ENCODE measurements at places on chromosomes 3 and 15.

DNA sequence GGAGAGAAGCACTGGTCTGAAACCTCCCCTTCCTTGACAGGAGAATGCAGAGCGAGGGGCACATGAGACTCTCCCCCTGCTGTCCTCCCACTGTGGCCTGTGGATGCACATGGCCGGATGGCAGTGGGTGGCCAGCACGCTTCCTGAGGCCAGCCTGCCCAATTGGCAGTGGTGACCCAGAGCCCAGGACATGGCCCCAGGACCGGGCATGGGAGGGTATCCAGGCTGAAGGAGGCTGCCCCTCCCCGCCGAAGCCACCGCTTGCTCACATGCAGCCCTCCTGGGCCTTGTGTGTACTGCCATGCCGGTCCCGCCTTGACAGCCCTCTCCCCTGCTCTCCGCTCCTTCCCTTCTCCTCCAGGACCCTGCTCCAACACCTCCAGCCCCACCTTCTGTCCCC is 100.9 kb downstream of the MEGF11 start:
- ATAC-seq, result no peak

- ATAC-seq, result no peak
These were observed 765.3 kb downstream of the TBL1XR1 start for GRCh38 chr3:176431991-176432390.

DNA sequence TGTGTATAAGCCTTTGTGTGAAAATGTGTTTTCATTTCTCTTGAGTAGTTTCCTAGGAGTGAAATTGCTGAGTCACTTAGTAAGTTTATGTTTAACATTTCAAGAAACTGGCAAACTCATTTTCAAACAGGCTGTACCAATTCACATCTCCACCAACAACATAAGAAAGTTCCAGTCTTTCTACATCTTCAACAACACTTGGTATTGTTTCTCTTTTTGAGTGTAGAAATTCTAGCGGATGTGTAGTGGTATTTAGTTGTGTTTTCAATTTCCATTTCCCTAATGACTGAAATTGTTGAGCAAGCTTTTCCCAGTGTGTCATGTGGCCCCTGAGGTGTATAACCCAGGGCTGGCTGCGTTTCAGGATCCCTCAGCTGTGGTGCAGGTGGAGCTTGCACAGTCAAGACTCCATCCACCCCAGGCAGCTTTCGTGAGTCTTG is 258.5 kb downstream of the PDCD6IP start:
- ATAC-seq, result peak; percentile 58

DNA sequence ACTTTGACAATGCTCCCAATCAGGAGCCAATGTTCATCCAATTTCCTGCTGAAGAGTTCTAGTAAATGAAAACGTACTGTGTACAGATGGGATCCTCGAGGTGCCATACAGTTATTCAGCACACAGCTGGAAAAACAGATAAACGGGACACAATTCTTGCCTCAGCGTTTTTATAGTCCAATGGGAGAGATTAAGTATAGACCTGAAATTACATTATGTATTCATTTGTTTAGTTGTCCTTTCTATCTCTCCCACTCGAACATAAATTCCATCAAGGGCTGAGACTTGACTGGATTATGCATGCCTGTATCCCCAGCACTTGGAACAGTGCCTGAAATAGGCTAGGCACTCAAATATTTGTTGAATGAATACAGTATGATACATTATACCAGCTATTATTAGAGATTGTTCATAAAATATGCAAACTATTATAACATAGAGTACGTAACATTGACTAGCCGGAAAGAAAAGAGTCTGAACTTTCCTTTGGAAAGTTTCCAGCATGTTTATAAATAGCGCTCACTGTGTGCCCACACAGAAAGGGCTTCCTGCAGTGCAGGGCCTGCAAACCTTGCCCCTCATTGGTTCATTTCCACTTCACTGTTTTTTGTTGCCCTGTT is 27.4 kb upstream of the SNTN start:
- ATAC-seq, result no peak

GRCh38 chr3:58724336-58724735 is 57.8 kb upstream of the FAM3D start:
- no peak for ATAC-seq

- ATAC-seq, result no peak
These were observed 90.6 kb downstream of the SOX14 start for GRCh38 chr3:137854533-137855261.

DNA sequence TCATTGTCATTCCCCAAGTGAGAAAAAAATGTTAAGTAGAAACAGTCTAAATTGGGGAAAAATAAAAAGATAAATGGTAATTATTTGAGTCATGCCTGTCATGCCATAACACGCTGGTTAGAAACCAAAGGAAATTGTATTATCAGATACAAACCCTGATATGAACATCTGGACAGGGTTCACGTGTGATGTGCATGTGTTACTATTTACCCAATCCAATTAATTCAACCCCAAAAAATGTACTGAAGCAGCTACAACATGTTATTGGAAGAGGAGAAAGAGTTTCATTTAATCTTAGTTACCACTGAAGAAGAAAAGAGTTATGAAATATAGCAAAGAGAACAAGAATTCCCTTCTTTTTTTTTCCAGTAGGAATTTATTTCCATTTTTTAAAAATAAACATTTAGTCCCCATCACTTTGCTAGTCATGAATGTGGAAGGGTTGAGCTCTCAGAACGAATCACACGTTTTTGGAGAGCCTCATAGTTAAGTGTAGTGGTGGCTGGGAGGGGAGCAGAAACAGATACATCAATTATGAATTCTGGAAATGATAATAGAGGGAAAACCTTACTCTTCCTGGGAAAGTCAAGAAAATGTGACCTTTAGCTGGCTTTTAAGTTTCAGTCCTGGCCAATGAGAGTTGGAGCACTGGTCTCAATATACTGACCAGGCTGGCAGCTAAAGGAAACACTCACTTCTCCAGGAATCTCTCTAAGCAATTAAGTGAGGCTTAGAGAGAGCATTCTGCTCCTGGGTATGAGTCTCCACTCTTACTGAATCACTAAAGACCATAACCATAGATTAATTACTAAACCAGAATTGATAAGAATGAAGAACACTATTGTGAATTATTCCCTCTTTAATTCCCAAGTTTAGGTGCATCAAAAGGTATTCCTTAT is 796.5 kb downstream of the GRM7 start:
- ATAC-seq, result no peak

DNA sequence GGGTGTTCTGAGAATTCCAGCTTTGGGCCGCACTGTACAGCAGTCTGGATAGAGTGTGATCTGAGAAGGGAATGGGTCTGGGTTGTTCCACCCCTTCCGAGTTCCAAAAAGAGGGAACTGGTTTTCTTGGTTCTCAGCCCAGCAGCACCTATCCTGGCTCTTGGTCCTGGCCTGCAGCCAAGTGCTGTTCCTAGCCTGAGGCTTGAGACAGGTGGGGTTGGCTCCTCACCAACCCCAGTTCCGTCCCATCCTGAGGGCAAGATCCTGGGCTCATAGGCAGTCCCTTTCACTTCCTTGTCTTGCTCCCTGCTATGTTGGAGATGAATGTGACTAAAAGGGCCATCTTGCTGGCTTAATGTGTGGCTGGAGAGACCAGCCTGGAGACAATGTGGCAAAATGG is 15.2 kb downstream of the IVD start:
- ATAC-seq, result no peak

DNA sequence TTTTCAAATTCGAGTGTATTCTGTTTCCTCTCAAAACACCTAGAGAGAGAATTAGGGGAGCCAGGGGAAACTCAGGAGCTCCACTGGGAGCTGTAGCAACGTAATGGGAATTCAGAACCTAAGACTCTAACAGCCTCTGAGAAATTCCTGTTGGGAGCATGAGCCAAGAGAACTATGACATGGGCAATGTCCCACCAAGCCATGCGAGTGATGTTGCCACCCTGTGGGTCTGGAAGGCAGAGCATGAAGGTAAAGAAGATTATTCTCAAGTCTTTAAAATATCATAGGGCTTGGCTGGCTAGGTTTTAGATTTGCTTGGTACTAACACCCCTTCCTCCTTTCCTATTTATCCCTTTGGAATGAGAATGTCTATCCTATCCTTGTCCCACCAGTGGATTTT is 392.6 kb upstream of the ADAMTS9 start:
- no peak for ATAC-seq

DNA sequence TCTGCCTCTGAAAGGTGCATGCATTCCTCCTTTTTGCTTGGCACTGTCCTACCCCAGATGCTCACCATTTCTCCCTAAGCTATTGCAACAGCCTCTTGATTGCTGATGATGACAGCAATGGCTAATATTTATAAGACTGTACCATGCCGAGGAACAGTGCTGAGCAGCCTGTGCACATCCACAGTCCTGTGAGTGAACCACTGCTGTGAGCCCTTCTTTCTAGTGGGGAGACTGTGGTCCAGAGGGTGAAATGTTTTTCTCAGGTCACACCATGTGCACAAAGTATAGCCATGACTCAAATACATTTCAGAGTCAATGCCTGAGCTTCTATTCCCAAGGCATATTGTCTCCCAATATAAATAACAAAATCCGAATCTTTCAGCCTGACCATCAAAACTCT is 231.2 kb upstream of the LRTM1 start:
- no peak for ATAC-seq

DNA sequence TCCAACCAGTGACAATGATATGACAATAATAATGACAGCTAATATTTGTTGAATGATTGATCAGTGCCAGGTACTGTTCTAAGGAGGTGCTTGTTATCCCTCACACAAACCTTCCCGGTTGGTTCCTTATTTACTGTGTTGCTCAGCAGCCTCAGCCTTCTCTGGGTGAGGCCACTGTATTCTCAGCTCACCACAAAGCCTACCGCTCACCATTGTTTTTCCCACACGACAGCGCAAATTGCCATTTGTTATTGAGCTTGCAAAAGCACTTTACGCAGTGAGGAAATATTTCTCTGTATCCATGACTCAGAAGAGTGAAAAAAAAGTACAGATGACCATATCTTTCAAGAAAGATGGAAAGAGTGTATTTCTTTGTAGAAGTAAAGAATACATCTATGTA is 49.5 kb upstream of the PDZRN3 start:
- no peak for ATAC-seq

- ATAC-seq, result no peak
These were observed 83.5 kb upstream of the ADPGK start for GRCh38 chr15:72866866-72867616.

DNA sequence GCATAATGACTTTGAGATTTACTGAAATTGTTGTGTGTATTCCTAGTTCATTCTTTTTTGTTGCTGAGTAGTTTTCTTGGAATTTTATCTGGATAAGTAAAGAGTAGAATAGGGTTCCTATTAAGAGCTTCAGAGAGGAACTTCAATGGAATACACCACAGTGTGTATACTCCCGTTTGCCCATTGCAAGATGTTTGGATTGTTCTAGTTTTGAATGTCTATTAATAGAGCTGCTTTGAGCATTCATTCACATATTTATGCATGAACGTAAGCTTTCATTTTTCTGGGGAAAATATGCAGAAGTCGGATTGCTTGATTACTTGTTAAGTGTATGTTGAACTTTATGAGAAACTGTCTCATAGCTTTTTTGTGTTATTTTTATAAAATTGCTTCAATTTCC is 580.5 kb downstream of the OTOL1 start:
- no peak for ATAC-seq

DNA sequence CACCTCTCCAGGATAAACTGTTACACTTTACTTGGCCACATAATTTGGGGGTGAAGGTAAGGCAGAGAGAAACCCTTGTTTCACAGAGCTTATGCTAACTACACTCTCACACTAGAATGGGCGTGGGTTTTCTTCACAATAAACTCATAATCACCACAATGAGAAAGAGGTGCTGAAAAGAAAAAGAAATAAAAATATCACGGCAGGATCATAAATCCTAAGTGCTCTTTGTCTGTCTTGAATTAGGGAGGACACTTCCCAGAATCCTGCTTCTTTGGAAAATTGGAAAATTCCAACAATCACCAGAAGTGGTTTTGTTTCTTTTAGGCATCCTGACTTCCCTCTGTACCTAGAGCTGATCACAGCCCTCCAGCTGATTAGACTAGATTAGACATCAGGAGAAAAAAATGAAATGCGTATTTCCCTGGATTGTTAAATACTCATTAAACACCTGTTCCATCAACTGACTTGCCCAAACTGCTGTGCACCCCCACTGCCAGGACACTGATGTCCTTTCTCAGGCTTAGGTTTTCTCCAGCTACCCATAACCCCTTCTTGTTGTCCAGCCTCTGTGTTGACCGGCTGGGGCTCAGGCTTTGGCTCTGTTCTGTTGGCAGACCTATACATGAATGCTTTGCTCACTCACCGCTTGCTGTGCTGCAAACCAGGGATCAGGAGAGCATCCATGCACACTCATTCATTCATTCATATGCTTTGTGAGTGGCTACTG is 41.6 kb upstream of the ACKR4 start:
- no peak for ATAC-seq

GRCh38 chr3:175457301-175457700 is 598.2 kb downstream of the NAALADL2 start:
- ATAC-seq, result peak; percentile 8

DNA sequence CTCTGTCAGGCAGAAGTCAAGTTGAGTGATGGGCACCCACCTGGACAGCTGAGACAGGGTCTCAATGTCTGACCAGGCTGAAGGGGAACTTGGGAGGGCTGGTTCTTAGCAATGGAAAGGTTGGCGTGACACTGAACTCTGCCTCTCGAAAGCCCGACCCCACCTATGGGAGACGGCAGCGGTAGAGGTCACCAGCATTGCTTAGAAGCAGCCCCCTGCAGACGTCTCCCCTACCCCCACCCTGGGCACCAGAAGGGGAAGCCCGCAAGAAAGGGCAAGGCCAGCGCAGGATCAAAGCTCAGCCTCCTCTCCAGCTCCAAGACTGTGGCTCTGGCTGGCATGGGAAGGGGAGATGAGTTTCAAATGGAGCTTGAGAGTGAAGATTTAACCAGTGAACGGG is 184.8 kb upstream of the LYSMD4 start:
- no peak for ATAC-seq

- peak; percentile 28 for ATAC-seq
These were observed 188.4 kb upstream of the SYNPR start for GRCh38 chr3:63089751-63090132.

DNA sequence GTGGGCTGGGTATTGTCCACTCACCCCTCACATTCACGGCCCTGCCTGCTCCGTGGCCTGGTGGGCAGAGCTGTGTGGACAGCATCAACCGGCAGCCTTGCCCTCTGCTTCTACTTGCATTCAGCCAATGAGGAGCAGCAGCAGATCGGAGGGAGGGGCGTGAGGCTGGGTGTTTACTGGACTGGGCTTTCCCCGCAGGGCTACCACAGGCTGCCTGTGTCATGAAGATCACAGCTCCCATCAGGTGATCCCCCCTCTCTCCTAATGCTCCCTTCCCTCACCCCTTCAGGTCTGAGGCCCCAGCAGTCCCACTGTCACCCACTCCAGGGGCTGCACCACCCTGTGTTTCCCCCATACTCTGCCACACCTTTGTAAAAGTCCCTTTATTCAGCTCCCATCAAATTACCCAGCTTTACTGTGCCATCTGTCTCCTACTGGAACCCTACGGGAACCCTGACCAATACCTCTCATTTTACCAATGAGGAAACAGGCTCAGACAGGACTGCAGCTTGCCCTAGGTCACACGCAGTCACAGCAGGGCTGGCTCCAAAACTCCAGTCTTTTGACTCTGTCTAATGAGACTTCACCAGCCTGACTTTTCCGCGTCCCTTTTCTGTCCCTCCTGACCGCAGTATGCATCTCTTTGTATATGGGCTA is 81.1 kb downstream of the MEGF11 start:
- no peak for ATAC-seq

- ATAC-seq, result peak; percentile 5
These were observed 89.4 kb downstream of the LSM3 start for GRCh38 chr3:14267976-14268375.

Data from stimulated activated memory B cell treated with anti-CD40 and anti-IgM and Interleukin-4, amounts not matched to agents 10 μg/mL and 1 μg/mL and 100 μg/mL, for 72 hours (primary cell).